Pons (tissue), 1 donor: ENCODE measurements at places on chromosomes 1 and 21.

GRCh38 chr1:7388141-7388487 is 383.0 kb upstream of the VAMP3 start:
- peak; percentile 41 for DNase-seq

DNA sequence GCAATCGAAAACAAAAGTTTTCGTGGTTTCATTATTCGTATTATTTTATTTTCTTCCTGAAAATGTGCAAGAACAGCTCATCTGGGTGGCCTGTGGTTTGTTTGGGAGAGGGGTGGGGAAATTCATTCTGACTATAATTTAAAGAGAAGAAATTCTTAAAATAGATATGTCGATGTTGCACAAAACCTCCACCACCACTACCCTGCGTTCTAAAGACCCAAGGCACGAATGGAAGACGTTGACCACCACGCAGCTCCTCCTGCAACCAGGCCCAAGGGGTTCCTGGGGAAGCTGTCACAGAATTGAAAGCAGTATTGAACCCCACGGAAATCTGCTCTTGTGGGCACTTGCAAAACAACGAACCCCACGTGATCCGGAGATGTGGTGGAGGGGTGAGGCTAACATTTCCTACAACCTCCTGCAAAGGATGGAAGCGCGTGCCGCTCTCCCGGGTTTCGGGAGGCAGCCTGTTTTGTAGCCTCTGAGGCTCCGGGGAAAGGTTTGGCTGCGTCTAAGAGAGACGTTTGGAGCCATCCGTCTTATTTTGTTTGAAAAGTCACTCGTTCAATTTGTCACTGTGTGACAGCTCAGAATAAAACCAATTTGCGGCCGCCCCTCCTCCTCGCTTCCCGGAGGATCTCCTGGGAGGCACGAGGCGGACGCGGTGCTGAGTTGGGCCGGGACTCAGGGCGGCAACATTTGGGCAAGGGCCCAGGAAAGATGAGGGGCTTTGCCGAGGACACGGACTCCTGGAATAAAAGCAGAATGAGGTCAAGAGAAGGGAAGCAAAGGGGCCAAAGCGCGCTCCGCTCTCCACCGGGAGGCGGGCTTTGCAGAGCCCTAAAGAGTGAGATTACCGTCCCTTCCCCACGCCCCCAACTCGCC is 810 bp upstream of the HLX start:
- no peak for DNase-seq

DNA sequence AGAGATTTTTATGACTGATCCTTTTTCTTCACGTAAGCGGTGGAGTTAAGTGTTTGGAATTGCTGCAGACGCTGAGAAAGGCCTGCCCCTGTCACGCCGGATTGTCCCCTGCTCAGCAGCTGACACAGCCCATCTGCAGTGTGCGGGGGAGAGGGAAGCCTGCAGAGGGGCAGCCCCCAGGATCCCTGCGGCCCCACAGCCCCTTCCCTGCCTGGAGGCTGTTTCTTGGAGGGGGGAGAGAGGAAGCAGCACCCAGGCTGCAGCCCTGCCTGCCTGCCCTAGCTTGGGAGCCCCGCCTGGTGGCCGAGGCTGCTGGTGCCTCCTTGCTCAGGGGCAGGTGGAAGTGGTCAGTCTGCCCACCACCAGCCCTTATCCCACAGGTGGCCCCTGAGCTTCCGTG is 50.7 kb downstream of the PRDM16 start:
- DNase-seq = no peak

GRCh38 chr1:204031098-204031710 is 41.7 kb upstream of the SOX13 start:
- no peak for DNase-seq

- DNase-seq = no peak
Measured at GRCh38 chr1:185108321-185108720, 48.4 kb downstream of the TRMT1L start.

DNA sequence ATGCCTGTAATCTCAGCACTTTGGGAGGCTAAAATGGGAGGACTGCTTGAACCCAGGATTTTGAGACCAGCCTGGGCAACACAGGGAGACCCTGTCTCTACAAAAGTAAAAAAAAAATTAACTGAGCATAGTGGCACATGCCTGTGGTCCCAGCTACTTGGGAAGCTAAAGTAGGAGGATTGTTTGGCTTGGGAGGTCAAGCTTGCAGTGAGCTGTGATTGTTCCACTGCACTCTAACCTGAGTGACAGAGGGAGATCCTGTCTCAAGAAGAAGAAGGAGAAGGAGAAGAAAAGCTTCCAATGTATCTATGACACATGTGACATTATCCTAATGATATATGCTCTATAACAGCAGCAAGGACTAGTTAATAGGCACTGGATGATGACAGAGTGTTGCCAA is 20.1 kb upstream of the ARHGAP29 start:
- no peak for DNase-seq

DNA sequence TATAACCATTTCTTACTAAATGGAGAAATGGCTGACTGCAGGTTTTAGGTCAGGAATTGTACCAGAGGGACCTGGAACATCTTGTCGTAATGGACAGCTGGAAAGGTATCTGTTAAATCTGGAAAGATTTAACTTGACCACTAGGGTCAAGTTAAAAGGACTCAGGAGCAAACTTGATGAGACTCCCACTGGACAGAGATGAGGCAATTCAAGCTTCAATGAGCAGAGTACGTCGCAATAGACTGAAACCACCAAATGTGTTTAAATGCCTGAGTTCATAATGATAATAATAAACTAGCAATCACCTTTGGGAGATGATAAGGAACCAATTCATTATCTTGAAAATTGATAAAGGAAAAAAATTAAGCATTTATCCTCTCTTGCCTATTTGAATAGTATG is 8.7 kb downstream of the IFNLR1 start:
- no peak for DNase-seq
